Omental fat pad (tissue), 4 donors: ENCODE measurements at places on chromosomes 3 and 15.

DNA sequence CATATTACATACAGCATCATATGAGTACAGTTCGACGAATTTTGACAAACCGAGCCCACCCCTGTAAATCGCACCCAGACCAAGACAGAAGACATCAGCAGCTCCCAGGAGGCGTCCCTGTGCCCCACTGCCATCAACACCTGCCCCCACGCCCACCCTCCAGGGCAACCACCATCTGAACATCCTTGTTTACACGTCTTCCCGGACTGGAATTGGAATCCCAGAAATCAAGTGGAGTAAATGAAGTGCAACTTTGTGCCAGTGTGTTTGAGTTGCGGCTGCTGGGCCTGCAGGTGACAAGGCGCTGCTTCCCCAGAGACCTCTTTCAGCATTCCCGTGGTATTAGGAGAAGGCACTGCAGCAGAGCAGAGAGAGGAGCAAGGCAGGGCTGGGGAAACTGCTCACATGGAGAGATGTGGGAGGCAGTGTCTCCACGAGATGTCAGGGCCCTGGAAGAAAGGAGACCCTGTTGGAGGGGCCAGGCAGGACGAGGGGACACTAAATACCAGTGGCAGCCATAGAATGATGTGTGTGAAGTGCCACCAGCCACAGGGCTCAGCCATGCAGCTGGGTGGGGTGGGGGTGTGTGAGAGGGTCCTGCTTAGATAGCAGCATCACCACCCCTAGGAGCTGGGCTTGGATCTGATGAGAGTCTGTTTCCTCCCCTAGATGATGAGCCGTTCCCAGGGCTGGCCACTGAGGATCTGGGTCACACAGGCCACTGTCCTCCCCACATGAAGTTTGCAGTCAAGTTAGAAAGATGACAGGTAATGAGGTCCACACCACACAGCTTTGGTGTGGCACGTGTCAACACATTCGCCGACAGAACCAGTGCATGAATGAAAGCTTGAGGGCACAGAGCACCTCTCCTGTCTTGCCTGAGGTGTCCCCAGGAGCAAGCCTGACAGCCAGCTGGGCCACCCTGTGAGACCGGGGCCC lies 33.4 kb upstream of the PCSK6 start:
- no peak for DNase-seq

- DNase-seq: no peak
These were observed 121.5 kb downstream of the SLC9A9 start for GRCh38 chr3:143726727-143727126.

- DNase-seq: no peak
These were observed 73.5 kb upstream of the XCR1 start for GRCh38 chr3:46100812-46101211.

GRCh38 chr15:48565560-48566482 lies 79.7 kb downstream of the FBN1 start:
- DNase-seq: no peak

DNA sequence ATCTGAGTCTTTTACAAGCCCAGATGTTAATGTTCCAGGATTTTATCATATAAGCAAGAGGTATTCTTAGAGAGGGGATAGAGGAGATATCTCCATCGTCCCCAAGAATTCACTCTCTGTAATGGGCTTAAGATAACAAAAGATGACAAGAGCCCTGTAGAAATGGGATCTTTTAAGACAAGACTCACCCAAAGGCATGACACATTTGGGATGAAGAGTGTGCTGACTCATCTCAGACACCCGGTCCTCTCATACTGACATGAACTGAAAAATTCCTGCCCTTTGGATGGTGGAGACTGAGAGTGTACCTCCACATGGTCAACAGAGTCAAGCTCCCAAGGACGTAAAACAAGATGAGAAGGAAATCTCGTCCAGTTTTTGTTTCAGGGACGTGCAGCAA lies 11.0 kb downstream of the LEKR1 start:
- DNase-seq: no peak
